Epithelial cell of alveolus of lung (primary cell): ENCODE measurements at places on chromosomes 3 and 15. TPM values are rescaled to one million over a fixed set of nuclear protein-coding genes. Genes with fewer than 3 reads are reported as not detected.

SH3BP5 gene
- 6.5 and 8.6 TPM in 2 replicates for total RNA-seq

ANKRD63 gene
- total RNA-seq, result not detected in 2 replicates

USP4 gene
- 15.2 and 17.6 TPM in 2 replicates for total RNA-seq

CLDN16 gene
- total RNA-seq, result 0.26 TPM in 1 of 2 replicates, not detected in the other

EHHADH gene
- 4.1 and 5.0 TPM in 2 replicates for total RNA-seq

AMT gene
- 2.5 and 3.0 TPM in 2 replicates for total RNA-seq
